Foreskin keratinocyte (primary cell): ENCODE measurements at places on chromosomes 12 and 14. TPM values are rescaled to one million over a fixed set of nuclear protein-coding genes. Genes with fewer than 3 reads are reported as not detected.

Gene SLC5A8
- total RNA-seq, result 0.10 and 0.14 TPM in 2 replicates

Gene HSPB8
- total RNA-seq, result 0.46 and 0.65 TPM in 2 replicates

Gene TPH2
- total RNA-seq, result not detected in 2 replicates

Gene ANO2
- not detected in 2 replicates for total RNA-seq

Gene STYK1
- 3.1 and 3.7 TPM in 2 replicates for total RNA-seq

Gene EDDM3A
- total RNA-seq, result not detected in 2 replicates

Gene TC2N
- 16.7 and 22.8 TPM in 2 replicates for total RNA-seq

Gene GPRC5D
- not detected in 2 replicates for total RNA-seq

Gene ARF6
- total RNA-seq, result 103 and 110 TPM in 2 replicates

Gene ZNF410
- total RNA-seq, result 57.9 and 68.5 TPM in 2 replicates

Gene KRT83
- total RNA-seq, result not detected in 2 replicates

Gene MAP1LC3B2
- total RNA-seq, result 0.54 and 1.1 TPM in 2 replicates

Gene KIF26A
- 1.3 and 2.0 TPM in 2 replicates for total RNA-seq

Gene PGF
- total RNA-seq, result 28.8 and 31.5 TPM in 2 replicates

Gene TGFB3
- 0.99 and 1.0 TPM in 2 replicates for total RNA-seq

Gene RNF41
- 37.1 and 39.4 TPM in 2 replicates for total RNA-seq

Gene DBX2
- not detected in 2 replicates for total RNA-seq

Gene PIWIL1
- 0.04 and 0.14 TPM in 2 replicates for total RNA-seq

Gene ZC3H14
- total RNA-seq, result 69.2 and 70.2 TPM in 2 replicates

Gene SLC38A4
- total RNA-seq, result 0.49 and 0.65 TPM in 2 replicates

Gene SLC7A8
- 73.2 TPM in 2 replicates for total RNA-seq

Gene TCL1B
- total RNA-seq, result not detected in 2 replicates

Gene AMN
- 0.44 and 0.63 TPM in 2 replicates for total RNA-seq

Gene PLEKHD1
- not detected in 2 replicates for total RNA-seq

Gene KLRC2
- total RNA-seq, result not detected in 2 replicates

Gene DAZAP2
- 145 and 152 TPM in 2 replicates for total RNA-seq
